ENCODE measurements at places on chromosomes 2 and 18.

- DNase-seq: no peak
Measured at GRCh38 chr2:190947711-190948251, 66.2 kb downstream of the STAT1 start.

GRCh38 chr2:150357770-150358467 is 129.5 kb downstream of the RND3 start:
- no peak for DNase-seq

DNA sequence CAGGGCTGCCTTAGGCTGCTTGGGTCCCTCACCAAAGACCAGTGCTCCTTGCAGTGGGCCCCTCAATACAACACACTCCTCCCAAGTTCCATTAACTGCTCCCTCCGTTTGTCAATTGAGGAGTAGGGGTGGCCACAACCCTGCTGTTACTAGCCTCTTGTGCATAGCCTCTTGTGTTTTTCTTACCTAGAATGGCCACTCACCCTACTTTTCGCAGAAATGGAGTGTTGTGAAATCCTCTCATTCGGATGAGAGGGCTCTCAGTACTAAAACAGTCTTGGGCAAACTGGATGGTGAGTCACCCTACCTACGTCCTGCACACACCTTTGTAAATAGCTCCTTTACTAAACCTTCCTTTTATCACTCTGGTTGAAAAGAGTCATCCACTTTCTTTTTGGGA is 253.9 kb downstream of the OSR1 start:
- DNase-seq: no peak

GRCh38 chr2:137838255-137839092 is 125.8 kb upstream of the HNMT start:
- DNase-seq: no peak

DNA sequence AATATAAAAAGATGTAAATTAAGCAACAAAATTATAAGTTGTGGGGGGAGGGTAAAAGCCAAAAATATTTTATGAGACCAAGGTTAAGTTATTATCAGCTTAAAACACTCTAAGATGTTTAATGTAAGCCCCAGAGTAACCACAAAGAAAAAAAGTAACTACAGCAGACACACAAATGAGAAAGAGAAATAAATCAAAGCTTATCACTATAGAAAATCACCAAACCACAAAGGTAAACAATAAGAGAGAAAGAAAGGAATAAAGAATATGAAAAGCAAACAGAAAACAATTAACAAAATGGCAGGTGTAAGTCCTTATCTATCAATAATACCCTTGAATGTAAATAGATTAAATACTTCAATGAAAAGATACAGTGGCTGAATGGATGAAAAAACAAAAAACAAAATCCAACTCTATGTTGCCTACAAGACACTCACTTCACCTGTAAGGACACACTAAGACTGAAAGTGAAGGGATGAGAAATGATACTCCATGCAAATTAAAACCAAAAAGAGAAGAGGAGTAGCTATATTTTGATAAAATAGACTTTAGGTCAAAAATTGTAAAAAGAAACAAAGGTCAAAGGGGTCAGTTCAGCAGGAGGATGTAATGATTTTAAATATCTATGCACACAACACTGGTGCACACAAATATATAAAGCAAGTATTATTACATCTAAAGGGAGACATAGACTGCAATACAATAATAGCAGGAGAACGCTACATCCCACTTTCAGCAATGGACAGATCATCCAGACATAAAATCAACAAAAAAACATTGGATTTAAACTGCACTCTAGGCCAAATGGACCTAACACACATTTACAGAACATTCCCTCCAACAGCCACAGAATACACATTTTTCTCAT is 80.7 kb downstream of the PTPN2 start:
- no peak for DNase-seq

DNA sequence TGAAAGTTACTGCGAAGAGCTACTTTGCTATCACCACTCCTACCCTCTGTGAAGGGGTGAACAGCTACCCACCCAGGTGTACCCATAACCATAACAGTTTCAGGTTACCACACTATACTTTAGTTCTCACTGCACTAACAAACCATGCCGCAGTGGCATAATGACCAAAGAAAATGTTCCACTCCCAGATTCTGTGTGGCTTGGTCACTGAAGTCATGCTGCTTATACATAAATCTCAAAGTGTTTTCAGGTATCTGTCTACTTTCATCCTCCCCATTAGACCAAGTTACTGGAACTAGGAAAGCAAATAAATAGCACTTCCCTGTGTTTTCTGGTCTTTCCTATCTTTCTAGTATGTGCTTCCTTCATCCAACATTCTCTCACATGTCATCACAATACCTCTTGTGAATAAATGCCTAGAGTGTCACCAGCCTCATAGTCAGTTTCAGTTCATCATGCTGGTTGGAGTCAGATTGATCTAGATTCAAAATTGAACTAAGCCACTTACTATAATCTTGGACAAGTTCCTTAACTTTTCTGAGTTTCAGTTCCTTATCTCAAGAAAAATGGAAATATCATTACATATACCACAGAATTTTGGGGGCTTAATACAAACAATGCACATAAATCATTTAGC is 293.6 kb downstream of the FSIP2 start:
- no peak for DNase-seq

DNA sequence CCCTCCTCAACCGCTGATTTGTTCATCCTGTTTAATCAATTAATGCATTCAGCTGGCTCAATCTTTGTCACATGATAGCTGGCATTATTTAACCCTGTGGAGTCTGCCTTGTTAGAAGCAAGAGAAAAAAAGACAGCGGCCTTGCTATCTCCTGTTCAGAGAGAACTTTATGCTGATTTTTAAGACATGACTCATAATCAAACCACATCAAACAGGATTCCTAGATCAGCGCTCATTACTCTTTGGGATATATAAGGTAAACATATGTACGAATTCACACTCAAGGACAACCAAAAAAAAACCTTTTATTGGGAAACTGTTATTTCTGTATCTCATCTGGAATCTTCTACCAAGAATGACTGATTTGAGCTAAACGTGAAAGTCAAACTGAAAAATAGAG is 195.1 kb downstream of the C1D start:
- DNase-seq: no peak

DNA sequence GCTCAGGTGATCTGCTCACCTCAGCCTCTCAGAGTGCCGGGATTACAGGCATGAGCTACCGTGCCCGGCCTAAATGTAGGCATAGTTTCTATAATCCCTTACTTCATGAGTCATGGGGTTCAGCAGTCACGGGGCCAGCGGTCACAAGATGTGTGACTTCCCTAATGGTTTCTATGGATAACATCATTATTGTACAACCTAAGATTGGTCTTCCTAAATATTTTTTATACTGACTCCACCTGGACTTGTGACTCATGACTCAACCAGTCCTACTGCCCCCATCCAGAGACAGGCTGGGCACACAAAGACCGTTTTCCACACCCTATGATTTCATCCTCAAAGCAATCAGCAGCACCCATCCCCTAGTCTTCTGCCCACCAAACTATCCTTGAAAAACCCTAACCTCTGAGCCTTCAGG is 15.9 kb downstream of the FAM210A start:
- DNase-seq: no peak

DNA sequence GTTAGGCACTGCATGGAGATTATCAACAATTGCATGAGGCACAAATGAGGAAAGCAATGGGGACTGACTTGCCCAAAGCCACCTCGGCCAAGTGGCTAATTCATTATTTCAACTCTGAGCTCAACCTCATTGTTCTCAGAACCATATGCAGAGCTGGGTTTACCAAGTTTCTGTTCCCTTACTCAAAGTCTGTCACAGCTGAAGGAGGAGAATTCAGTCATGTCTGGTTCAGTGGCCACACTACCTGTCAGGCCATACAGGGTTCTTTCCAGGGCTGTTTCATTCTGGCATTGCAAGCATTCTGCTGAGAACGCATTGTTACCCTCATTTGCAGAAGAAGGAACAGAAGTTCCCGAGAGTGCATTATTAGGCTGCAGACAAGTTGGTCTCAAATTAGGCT is 181.7 kb downstream of the MYT1L start:
- DNase-seq: no peak

DNA sequence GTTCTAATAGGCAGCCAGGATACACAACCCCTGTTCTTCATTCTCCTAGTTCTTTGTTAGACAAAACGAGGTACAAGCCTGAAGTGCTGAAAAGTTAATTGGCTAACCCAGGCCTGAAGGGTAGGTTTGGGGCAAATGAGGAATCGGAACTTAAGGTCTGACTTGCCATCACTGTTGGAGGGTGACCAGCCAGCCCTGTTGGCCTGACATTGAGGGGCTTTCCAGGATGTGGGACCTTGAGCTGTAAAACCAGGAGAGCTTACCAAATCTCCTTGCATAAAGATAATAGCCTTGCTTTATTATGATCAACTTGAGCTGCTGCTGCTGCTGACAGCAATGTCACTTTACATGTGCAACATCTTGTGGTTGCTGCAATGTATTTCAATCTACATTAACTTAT is 256.0 kb downstream of the VAPA start:
- DNase-seq: no peak

DNA sequence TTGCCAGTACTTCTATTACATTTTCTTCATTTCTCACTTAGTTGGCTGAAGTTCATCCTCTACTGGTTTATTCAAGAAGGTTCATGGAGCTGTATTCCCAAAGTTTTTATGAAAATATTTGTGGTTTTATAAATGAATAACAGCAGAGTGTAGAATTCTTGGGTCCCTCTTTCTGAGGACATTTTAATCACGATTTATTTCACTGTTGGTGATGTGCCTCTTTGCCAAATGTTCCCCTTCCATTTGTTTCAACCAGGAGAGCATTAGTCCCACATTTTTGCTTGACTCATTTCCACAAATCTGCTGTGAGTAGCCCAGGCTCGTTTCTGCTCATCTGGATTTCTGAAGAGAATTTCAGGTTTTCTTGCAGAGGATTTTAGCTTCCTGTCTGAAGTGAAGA is 20.8 kb downstream of the COPS7B start:
- DNase-seq: no peak

DNA sequence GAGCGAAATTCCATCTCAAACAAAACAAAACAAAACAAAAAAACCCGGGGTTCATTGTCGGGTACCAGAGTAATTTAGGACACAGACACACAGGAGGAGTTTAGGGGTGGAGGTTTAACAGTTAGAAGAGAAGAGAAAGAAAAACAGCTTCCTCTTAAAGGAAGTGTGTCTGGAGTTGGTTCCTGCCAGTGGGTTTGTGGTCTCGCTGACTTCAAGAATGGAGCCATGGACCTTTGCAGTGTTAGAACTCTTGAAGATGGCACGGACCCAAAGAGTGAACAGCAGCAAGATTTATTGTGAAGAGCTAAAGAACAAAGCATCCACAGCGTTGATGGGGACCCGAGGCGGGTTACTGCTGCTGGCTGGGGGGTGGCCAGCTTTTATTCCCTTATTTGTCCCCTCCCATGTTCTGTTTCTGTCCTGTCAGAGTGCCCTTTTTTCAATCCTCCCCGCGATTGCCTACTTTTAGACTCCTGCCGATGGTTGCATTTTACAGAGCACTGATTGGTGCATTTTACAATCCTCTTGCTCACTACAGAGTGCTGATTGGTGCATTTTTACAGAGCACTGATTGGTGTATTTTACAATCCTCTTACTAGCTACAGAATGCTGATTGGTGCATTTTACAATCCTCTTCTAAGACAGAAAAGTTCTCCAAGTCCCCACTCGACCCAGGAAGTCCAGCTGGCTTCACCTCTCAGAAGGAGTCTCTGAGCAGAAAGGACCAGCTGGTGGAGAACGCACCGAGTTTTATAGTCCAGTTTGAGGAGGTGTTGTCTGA is 28.7 kb upstream of the ATP8B1 start:
- no peak for DNase-seq

- no peak for DNase-seq
Measured at GRCh38 chr2:65411056-65411795, 21.2 kb downstream of the SPRED2 start.

DNA sequence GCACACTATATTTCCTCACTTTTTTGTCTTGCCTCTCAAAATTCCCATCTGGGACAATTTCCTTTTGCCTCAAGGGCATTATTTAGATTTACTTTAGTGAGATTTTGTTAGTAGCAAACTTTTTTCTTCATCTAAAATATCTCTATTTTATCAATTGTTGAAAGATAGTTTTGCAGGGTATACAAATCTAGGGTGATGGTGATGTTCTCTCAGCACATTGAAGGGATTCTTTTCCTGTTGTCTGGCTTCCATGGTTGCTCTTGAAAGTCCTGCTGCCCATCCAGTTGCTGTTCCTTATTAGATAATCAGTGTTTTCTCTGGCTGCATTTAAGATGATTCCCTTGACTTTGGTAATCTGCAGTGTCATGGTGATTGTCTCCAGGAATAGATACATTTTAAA is 48.1 kb downstream of the NPAS2 start:
- no peak for DNase-seq

DNA sequence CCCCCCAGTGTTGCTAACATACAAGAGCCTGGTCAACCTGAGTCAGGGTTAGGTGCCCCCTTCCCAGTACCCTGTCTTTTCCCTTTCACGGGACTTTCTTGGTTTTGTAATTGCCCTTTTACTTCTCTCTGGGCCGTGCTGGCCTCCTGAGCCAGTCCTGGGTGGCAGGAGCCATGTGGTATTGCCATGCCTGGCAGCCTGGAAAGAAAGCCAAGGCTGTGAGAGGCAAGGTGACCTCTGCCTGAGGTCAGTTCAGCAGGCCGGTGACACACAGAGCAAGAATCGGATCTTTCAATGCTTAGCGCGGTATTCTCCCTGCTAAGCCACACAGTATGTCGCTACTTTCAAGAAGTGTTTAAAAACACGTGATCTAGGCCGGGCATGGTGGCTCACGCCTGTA is 52.3 kb downstream of the C18orf63 start:
- no peak for DNase-seq

GRCh38 chr18:23833714-23834113 is 144.5 kb downstream of the LAMA3 start:
- DNase-seq: no peak

- DNase-seq: no peak
Measured at GRCh38 chr2:139478165-139478914, 698.1 kb upstream of the NXPH2 start.

- DNase-seq: no peak
Measured at GRCh38 chr2:57180042-57180567, 866.5 kb upstream of the VRK2 start.

DNA sequence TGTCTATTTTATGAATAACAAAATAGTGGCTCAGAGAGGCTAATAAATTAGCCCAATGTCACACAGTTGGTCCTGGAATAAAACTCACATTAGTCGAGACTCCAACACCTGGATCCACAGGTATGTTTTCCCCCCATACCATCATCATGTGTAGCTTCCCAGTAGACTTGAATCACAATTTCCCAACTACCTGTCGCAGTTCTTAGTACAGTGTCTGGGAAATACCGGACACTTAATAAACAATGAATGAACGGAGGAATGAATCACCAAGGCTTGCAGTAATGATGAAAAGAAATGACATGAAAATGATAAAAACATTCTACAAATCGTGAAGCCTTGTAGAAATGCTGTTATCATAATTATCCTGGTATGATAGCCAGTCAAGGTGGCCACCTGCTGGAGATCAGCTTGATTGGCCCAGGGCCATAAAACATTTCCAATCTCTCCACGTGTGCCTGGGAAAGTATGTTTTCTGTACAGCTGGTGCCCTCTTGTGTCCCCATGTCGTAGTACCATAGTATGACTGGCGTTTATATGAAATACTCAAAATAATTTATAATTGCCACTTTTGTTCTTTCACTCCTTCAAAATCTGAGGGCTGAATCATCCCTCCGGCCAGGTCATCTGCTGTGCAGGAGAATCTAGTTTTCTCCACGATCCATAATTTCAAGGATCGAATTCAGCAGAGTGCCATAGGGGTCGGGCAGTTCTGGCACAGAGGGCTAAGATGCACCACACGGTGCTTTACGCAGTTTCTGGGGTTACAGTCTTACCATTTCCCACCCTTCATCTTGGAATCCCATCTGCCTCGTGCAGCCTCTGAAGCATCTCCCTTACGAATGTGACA is 95.4 kb downstream of the LAMA1 start:
- no peak for DNase-seq

GRCh38 chr2:3344897-3345296 is 32.7 kb downstream of the EIPR1 start:
- no peak for DNase-seq

All from GOT3 (cell line).